ENCODE measurements at places on chromosomes 13 and 19.

GRCh38 chr13:46290434-46290833 lies 78.7 kb downstream of the LRRC63 start:
- no peak for DNase-seq

DNA sequence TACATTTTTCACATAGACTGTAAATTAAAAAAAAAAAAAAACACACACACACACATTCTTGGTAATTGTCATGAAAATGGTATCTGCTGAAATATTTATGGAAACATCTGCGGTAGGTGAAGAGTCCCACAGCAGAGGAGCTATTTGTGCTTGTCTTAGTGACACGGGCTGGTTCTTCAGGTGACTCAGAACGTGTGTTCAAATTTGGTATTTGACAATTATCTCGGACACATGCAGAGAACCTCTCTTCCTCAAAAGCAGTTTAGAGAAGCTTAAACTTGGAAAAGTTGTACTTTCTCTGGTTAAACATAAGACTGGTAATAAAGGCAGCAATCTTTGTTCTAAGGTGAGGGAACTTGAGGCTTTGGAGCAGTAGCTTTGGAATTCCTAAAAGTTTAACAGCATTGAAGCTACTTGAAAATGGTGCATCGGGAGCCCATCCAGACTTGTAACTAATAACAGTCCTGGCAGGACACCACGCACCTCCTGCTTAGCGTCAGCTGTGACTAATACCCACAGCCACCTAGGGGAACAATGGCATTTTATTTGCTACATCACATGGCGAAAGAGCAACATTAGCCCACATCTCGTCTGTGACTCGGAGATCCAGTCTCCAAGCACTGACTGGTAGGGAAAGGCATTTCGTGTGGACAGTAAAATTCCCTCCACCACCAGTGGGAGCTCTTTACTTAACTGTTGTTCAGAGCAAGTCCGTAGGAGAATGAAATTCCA lies 1505.1 kb upstream of the SLC10A2 start:
- peak; percentile 70 for DNase-seq

DNA sequence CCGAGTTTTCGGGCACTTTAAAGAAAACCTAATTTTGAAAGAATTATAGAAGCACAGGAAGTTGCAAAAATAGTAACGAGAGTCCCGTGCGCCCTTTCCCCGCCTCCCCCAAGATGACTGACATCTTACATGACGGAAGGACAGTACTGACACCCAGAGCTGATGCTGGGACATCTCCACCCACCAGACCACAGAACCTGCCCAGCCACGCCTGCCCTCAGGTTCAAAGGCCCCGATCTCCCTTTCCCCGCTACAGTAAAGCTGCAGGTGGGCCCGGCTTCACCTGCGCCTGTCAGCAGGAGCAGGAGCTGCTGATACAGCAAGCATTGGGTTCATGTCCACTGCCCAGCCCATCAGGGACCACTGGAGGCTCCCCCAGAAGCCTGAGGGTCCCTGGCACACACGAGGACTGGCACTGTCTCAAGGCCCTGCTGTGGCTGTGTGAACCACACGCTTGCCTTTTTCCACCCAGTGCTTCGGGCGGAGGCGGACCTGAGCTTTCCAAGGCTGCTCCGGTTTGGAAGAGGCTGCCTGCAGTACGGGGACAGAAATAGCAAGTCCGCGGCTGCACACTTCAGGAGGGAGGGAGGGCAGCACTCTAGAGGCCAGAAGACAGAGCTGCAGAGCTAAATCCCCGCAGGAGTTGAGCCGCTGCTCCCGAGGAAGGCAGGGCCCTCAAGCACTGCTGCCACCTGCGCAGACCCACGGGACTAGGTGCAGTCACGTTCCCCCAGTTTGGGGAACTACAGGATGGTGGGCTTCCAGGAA lies 8.7 kb downstream of the MAP2K2 start:
- no peak for DNase-seq

GRCh38 chr19:48970923-48971395 lies 5.8 kb downstream of the FTL start:
- peak; percentile 89 for DNase-seq

DNA sequence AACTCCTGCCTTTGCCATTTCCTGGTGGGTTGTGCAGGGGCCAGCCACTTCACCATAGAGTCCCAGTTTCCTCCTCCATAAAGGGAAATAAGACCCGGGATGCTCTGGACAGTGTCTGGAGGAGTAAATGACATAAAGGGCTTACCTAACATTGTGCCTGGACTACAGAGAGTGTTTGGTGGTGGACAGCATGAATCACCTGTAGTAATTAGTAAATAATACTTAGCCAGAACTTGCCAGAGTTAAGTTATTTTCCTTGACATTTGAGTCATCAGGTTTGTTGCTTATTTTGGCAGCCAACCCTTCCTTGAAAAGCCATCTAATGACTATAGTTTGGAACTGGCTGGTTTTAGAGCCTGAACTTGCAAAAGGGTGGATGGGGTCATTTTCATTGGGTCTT lies 159.2 kb downstream of the SLC7A1 start:
- no peak for DNase-seq

DNA sequence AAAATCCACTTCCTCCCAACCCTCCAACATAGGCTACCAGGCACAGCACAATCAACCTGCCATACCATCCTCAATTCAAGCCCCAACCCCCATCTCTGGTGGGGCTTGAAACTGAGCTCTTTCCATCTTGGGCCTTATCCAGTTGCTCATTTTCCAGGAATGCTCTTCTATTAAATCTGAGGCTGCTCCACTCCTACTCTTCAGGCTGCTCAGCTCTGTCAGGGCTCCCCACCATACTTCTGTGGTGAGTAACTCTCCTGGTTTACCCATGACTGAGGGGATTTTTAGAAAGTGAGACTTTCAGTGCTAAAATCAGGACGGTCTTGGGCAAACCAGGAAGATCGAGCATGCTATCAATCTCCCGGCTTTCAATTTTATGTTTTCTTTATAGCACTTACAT lies 512.8 kb downstream of the LMO7 start:
- no peak for DNase-seq

DNA sequence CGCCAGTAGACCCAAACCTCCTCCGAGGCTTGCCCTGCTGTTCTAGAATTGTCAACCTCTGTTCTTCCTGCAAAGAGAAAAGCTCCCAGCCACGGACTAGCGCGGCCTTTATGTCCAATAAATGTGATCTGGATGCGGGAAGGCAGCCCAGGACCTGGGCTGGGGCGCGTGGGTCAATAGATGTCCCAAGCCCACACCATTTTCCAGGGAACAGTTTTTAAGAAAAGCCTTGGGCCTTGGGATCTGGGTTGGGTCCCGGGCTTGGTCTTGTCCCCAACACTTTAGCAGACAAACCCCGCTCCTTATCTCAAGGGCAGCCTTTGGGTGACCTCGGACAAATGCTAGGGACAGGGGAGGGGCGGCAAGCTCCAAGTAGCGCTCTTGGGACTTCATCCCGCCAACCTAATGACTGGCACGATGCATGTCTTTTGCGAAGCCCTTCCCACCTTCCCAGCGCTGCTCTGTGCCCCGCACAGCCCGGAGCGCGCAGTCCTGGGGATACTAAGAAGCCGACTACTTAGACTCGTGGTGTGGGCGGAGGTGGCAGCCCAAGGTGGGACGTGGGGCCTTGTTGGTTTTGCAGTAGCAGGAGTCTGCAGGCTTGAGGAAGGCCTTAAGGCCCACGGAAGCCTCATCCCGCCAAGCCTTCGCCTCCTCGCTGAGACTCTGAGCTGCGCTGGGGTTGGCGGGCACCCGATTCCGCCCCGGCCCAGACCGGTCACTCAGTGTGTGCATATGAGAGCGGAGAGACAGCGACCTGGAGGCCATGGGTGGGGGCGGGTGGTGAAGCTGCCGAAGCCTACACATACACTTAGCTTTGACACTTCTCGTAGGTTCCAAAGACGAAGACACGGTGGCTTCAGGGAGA lies 10.8 kb downstream of the SOX21 start:
- no peak for DNase-seq
